SIG-M5 (cell line): ENCODE measurements at places on chromosomes 4 and X.

DNA sequence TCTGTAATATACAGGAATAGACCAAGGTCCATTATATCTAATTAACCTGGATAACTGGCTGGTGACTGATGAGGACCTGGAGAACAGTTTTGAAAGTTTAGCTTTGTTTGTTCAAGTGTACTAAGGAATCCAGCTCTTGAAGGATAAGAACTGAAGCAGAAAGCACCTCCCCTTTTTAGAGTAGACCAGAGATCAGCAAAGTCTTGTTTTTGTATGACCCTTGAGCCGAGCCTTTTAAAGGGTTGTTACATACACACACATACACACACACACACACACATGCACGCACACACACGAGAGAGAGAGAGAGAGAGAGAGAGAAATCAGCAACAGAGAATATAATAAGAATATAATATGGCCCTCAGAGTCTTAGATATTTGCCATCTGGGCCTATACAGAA is 13.0 kb downstream of the MOSPD2 start:
- DNase-seq: no peak

GRCh38 chr4:126686491-126686890 is 946.3 kb upstream of the INTU start:
- DNase-seq: no peak

DNA sequence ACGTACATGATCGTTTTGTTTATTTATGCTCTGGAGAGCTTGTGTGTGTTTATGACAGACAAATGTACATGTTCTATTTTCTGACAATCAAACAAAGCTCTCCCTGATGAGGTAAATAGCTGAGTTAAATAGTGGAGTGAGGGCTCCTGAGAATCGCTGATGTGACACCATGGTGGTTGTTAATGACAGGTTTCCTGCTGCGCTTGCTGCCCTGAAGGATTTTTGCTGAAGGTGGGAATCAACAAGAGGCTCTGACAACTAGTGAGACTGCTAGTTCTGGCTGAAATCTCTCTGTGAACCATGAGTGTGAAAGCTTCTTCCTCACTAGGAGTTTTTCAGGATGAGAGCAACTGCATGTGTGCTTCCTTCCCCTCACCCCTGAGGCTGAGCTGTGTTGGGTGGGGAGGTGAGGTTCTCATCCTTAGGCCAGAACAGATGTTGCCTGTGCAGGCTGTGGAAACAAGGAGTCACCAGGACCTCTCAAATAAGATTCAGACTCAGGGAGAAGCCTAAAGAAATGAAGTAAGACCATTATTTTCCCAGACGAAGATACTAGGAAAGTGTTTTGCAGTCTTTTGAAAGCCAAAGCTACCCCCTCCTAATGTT is 173.4 kb upstream of the JADE1 start:
- DNase-seq: no peak

DNA sequence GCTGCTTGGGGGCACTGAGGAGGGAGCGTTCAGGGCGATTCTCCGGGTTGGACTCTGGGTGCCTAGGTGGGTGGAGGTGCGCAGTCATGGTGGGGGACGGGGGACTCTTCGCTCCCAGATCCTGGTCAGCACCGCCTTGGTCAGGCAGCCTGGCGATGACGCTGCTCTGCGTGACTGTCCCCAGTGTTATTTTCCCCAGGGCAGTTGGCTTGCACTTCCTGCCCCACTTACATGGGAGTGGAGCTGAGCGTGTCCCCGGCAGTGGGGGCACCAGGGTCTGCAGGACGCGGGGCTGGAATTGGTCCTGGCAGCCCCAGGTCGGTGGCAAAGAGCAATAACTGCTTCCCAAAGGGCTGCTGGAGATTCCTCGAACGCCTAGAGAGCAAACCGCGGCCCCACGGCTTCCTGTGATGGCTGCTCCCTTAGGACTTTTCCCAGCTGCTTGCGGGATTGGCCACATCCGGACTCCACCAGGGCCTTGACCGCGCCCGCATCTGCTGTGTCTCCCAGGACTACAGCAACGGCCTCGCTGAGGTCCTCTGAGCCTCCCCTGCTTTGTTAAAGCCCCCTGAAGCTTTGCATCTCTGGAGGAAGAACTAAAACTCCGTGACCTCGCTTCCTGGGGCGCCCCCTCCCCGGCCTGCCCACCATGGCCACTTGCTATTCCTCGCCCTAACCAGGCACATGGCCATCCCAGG is 35.3 kb upstream of the GPR78 start:
- no peak for DNase-seq

DNA sequence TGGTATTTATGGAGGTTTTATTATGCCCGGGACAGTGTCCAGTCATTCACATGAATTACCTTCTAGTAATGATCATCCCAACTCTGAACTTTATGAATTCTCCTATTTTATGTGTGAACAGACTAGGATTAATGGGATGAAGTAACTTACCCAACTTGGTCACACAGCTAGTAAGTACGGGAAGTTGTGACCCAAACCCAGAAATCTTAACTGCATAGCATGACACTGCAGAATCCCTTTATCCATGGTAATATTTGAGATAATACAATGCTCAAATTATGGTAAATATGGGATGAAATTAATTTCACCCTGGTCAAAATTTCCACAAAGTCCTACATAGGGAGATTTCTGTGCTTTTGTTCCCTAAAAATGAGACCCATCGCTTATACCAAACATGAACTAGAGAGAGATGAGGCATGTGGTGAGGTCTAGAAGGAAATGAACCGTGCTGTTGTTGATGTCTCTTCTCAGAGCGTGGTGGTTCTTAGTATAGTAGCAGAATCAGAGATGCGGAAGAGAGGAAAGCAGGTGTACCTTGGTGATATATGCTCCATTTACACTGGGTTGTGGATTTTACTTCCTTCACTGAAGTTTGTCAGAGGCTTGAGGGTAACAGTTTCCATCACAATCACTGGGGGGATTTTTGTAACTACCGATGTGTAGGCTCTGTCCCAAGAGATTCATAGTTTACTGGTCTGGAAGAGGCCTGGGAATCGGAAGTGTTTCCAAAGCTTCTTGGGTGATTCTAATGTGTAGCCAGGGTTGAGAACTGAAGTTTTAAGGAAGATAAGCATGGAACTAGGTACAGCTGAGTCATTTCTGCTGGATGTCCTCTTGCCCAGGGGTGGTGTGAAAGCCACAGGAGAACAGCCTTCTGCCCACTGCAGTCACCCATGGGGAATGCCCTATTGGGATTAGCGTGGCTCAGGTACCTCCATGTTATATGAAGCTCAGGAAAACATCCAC is 30.2 kb upstream of the FAM9C start:
- no peak for DNase-seq

DNA sequence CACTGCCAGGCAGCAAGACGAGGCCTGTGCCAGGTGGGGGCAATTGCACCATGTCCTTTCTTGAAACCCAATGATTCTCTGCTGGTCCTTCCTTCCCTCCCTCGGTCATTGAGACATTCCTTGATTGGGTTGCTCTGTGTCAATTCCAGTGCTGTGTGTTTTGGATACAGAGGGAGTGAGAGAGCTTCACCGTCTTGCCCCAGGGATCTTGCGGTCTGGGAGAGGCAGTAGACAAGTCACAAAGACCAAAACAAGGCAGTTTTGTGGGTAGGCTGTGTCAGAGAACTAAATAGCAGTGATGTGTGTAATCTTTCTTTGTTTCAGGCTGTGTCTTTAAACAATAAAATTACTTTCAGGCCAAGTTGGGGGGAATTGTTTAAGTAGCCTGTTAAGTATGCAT is 38.8 kb upstream of the TADA2B start:
- DNase-seq: no peak

GRCh38 chr4:54391104-54391503 is 162.0 kb downstream of the PDGFRA start:
- no peak for DNase-seq

DNA sequence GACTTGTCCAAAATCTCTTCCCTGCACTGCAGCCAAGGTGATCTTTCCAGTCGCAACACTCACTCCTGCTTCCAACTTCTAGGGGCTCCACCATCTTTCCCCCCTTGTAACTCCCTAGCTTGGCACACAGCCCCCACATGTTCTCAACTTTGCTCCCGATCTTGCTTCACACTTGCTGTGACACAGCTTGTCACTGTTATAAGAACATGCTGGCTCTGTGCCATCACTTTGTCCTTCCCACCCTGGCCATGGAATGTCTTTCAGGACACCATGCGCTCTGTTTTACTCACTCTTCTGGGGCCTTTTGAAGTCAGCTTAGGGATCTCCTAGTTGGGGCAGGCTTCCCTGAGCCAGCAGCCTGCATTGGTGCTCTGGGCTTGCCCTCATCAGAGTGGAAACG is 2.5 kb downstream of the NSDHL start:
- DNase-seq: no peak

DNA sequence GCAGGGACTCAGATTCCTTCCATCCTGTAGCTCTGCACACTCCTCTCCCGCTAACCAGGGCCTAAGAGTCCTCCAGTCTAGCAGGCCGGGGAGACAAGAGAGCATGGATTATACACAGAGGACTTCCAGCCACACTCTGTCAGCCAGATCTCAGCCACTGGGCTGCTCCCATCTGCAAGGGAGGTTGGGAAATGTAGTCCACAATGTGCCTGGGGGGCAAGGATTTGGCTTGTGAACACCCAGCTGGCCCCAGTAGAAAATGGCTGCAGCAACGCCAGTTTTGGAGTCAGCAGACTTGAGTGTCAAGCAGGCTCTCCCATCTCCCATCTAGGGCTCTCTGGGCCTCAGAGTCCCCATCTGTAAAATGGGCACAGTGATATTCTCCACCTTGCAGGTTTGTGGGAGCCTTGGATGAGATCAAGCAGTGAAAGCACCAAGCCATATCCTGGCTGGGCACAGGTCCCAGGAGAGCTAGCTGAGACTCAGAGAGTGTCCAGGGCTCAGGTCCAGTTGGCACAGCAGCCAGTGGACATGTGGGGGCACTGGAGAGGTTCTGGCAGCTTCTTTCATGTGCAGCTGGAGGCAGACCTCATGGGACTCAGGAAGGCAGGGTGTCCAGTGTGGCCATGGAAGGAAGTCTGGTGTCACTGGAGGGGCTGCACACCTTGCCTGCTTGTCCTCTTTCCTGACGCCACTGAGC is 14.6 kb downstream of the PSAPL1 start:
- DNase-seq: no peak
